Aorta (tissue), 5 donors: ENCODE measurements at places on chromosomes 4 and X. TPM values are rescaled to one million over a fixed set of nuclear protein-coding genes. Genes with fewer than 3 reads are reported as not detected.
A peak's percentile ranks its signal among the peaks of the same experiment; 100 is the strongest.

Gene MAGED1
- 91.2 TPM for total RNA-seq

Gene FAM47A
- total RNA-seq: not detected

Gene HMX1
- not detected for total RNA-seq

Gene GYG2
- 3.1 TPM for total RNA-seq

GRCh38 chr4:31984872-31985271 lies 1264.7 kb downstream of the PCDH7 start:
- H3K36me3 ChIP-seq: no peaks in the 10 kb centered on the region
- no peak for DNase-seq
- no peak overlapping the region for H3K4me3 ChIP-seq
- no peak overlapping the region for H3K27ac ChIP-seq
- peaks cover 2% of the 10 kb centered on the region for H3K4me1 ChIP-seq
- H3K27me3 ChIP-seq: no peaks in the 10 kb centered on the region

GRCh38 chr4:7630568-7631287 lies 196.0 kb upstream of the PSAPL1 start:
- no peaks in the 10 kb centered on the region for H3K27me3 ChIP-seq
- no peaks in the 10 kb centered on the region for H3K4me1 ChIP-seq
- no peak overlapping the region for H3K4me3 ChIP-seq
- H3K36me3 ChIP-seq: no peaks in the 10 kb centered on the region
- H3K27ac ChIP-seq: no peak overlapping the region

DNA sequence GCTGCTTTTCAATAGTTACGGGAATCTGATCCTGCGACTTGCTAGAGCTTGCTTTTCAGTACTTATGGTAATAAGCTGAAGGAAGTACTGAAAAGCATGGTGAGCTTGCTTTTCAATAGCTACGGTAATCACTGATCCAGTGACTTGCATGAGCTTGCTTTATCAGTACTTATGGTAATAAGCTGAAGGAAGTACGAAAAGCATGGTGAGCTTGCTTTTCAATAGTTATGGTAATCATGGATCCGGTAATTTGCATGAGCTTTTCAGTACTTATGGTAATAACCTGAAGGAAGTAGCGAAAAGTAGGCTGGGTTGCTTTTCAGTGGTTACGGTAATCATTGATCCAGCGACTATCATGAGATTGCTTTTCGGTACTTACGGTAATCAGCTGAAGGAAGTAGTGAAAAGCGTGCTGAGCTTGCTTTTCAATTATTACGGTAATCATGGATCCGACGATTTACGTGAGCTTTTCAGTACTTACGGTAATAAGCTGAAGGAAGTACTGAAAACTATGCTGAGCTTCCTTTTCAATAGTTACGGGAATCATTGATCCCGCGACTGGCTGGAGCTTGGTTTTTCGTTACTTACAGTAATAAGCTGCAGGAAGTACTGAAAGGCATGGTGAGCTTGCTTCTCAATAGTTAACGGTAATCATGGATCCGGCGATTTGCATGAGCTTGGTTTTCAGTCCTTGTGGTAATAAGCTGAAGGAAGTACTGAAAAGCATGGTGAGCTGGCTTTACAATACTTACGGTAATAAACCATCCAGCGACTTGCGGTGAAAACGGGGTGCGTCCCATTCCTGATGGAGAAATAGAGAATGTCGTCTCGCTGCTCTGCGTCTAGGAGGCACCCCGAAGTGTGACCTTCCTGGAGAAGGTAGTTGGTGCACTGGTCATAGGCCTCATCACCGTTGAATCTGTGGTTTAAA lies 6.5 kb downstream of the CRLF2 start:
- no peaks in the 10 kb centered on the region for H3K36me3 ChIP-seq
- no peak overlapping the region for H3K27ac ChIP-seq
- DNase-seq: peak; percentile 15
- H3K4me3 ChIP-seq: peak overlapping the region; percentile 65
- no peaks in the 10 kb centered on the region for H3K4me1 ChIP-seq

- H3K4me1 ChIP-seq: no peaks in the 10 kb centered on the region
Measured at GRCh38 chr4:155822572-155822971, 43.5 kb downstream of the ASIC5 start.

- H3K4me1 ChIP-seq: no peaks in the 10 kb centered on the region
- DNase-seq: no peak
- H3K27ac ChIP-seq: no peak overlapping the region
Measured at GRCh38 chrX:11739776-11740175, 18.3 kb upstream of the MSL3 start.

- no peak for DNase-seq
- no peak within 1 kb of the TSS for H3K4me3 ChIP-seq
- no peak within 1 kb of the TSS for H3K27ac ChIP-seq
- H3K36me3 ChIP-seq: no peaks in the 10 kb centered on the region
- no peaks in the 10 kb centered on the region for H3K4me1 ChIP-seq
- no peaks in the 10 kb centered on the region for H3K27me3 ChIP-seq
Measured at GRCh38 chr4:99657798-99658197, at the start of gene C4orf54. Gene C4orf54, minus strand, starts transcription at chr4:99657828. Its CDS starts 3,180 bp downstream, at chr4:99654648.

GRCh38 chrX:148647651-148648050 lies 147.2 kb downstream of the AFF2 start:
- H3K4me1 ChIP-seq: no peaks in the 10 kb centered on the region
- no peak overlapping the region for H3K4me3 ChIP-seq
- H3K27me3 ChIP-seq: no peaks in the 10 kb centered on the region
- no peak for DNase-seq
- no peaks in the 10 kb centered on the region for H3K36me3 ChIP-seq
- no peak overlapping the region for H3K27ac ChIP-seq

- DNase-seq: no peak
- no peaks in the 10 kb centered on the region for H3K4me1 ChIP-seq
- no peak overlapping the region for H3K27ac ChIP-seq
- no peaks in the 10 kb centered on the region for H3K36me3 ChIP-seq
Measured at GRCh38 chrX:102958794-102959193, 21.7 kb downstream of the RAB40AL start.

- no peak overlapping the region for H3K4me3 ChIP-seq
- no peaks in the 10 kb centered on the region for H3K36me3 ChIP-seq
- no peak overlapping the region for H3K27ac ChIP-seq
- no peaks in the 10 kb centered on the region for H3K27me3 ChIP-seq
Measured at GRCh38 chr4:1047976-1048772, 36.7 kb downstream of the FGFRL1 start.
